ENCODE measurements at places on chromosomes 4 and X. TPM values are rescaled to one million over a fixed set of nuclear protein-coding genes. Genes with fewer than 3 reads are reported as not detected.

DNA sequence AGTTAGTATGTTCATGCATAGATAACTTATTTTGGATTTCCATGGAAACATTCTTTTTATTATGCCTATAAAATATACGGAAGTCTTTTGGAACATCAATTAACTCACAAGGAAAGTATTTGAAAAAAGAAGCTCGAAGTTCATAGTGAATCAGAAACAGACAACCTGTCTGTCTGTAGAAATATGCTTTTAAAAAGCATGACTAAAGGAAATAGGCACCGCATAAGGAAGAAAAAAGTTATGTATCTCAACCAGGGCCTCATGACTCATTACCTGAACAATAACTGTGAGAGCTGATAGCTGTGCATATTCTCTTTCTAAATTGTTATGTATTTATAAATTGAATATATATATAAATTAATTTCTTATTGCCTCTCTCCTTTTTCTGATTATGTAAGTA, 324.1 kb downstream of the TLL1 start:
- DNase-seq: no peak

DNA sequence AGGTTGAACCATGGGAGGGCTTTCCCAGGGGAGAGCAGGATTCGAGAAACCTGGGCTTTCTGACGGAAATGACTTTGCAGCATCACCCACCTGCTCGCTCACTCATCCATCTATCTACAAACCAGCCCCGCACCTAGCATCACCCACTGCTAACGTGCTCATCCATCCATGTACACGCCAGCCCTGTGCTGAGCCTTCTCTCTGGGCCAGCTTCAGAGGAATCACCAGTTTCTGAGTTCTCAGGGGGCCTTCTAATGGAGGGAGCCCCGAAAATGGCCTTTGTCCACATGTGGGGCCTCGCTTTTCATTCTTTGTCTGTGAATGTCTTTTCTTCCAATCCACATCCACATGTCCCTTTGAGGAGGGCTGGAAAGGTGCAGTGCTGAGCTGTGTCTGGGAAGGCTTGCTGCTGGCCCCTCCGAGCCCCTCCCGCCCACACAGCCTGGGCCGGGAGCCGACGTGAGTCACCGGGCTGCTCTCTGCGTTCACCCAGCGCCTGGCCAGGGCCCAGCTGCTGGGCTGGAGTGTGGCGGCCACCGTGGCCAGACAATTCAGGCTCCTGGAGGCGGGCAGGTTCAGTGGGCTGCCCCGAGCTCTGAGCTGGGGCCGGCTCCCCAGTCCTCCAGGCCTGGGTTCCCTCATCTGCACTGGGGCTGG, 14.7 kb downstream of the SORCS2 start:
- no peak for DNase-seq

DNA sequence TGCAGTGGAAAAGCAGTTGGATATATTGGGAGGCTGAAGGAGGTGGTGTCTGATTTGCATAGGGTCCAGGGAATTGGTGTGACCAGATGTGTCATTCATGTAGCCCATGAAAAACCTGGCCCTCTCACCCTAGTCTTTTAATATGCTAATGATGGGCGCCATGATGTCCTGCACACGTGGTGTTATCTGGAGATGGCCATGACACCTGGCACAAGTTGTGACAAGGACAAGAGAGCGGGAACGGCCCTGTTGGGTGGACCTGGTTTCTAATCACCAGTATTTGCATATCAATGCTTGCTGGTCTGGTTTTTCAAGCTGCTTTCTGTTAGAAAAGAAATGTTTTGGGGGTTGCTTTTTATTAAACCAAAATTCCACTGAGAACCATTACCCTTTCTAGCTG, 87.4 kb downstream of the ZXDA start:
- DNase-seq: no peak

DNA sequence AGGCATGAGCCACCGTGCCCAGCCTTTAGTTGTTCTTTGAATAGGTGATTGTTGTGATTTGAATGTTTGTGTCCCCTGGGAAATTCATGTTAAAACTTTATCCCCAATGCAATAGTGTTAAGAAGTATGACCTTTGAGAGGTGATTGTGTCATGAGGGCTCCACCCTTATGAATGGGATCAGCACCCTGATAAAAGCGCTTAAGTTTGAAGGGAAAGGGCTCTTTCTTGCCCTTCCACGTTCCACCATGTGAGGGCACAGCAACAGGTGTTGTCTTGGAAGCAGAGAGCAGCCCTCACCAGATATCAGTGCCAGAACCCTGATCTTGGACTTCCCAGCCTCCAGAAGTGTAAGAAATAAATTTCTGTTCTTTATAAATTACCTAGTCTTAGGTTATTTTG, 33.7 kb upstream of the RP2 start:
- DNase-seq: no peak

DNA sequence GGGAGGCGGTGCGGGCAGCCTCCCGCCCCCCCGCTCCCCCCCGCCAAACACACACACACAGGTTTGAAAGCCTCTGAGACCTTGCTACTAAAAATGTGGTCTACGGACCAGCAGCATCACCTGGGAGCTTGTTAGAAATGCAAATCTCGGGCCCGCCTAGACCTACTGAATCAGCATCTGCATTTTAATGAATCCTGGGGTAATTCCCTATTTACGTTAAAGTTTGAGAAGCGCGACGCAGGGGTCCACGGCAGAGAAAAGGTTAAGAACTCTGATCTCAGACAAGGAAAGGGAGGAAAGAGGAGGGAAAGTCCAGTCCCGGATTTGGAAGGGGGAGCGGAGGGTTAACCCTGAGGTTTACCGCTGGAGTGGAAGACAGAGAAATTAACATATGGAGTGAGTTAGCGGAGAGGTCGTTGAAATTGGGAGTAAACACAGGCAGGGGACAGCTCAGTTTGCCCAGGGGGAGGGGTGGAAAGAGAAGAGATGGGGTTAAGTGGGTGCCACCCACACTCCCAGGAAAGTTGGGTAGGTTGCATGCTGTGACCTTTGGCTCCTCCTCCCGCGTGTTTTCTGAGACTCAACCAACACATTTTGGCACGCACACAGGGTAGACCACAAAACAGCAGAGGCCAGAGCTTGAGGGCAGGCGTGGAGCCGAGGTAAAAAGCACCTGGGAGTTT, 483.6 kb downstream of the BCOR start:
- DNase-seq: peak; percentile 55

DNA sequence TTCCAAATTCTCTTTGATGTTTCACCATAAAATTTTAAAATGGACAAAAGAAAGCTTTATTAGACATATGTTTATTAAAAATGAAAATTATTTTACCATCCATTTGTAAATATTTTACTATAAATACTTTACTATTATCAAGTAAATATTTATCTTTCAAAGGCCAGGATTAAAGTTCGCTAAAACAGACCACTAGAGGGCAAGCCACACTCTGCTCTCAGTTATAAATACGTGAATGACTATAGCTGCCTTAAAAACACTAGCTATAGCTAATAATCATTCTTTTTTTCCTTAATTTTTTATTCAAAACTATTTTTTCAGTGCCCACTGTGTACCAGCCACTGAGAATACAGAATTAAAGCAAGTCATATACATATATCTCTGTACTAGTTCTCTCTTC, 38.6 kb downstream of the UNC5C start:
- DNase-seq: no peak

GRCh38 chrX:153702336-153703035, 14.8 kb downstream of the SLC6A8 start:
- no peak for DNase-seq

DNA sequence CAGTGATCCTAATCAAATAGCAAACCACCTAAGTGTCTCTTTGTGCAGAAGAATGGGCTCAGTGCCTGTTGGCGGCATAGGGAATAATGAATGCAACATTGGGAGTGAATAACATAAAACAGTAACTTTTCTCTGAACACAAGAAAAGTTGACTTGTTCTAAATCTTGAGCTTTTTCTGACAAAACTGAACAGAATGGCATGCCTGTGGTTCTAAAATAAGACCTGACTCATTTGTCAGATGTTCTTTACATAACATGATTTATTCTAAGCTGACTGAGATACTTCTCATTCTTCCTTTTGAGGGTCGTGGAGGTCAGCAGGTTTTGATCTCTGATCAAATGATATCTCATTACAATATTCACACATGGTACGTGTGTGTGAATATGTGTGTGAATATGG, 165.4 kb upstream of the WDR1 start:
- DNase-seq: no peak

The DRD5 gene
- not detected for total RNA-seq

The SEC24B gene
- 29.4 TPM for total RNA-seq

All from activated naive CD4-positive, alpha-beta T cell treated with anti-CD3 and anti-CD28 coated beads, Interleukin-2, amount 50 U/mL, for 72 hours (primary cell).